ENCODE measurements at places on chromosomes 12 and 14.

DNA sequence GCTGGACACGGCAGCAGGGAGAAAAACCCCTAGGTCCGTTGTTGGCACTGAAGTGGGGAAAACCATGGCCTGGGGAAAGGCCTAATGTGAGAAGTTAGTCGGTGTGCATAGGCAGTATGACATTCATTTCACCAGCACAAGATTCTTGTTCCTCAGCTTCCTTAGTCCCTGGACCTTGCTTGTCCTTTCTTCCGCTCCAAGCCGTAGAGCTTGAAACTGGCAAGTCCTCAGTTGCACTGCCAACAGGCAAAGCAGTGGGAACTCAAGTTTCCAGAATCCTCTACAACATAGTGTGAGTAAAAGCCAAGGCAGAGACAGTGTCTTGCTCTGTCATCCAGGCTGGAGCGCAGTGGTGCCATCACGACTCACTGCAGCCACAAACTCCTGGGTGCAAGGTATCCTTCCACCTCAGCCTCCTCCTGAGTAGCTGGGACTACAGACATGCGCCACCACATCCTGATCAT, 138.5 kb upstream of the AMIGO2 start:
- DNase-seq = no peak

DNA sequence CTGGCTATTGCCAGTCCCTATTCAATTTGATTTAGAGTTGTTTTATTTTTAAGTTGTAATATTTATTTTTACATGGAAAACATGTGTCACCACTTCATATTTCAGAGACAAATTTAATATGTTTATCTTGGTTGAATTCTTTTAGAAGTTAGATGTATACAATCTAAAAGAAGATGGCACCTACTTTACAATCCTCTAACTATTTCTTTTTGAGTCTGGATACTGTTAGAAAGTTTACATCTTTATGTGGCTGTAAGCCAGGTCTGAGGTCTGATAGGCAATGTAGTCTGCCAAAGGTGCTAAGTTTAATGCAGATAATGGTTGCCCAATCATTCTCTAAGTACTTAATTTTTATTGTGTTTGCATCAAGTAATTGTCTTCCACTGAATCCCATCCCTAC, 7.2 kb upstream of the LMO3 start:
- no peak for DNase-seq

DNA sequence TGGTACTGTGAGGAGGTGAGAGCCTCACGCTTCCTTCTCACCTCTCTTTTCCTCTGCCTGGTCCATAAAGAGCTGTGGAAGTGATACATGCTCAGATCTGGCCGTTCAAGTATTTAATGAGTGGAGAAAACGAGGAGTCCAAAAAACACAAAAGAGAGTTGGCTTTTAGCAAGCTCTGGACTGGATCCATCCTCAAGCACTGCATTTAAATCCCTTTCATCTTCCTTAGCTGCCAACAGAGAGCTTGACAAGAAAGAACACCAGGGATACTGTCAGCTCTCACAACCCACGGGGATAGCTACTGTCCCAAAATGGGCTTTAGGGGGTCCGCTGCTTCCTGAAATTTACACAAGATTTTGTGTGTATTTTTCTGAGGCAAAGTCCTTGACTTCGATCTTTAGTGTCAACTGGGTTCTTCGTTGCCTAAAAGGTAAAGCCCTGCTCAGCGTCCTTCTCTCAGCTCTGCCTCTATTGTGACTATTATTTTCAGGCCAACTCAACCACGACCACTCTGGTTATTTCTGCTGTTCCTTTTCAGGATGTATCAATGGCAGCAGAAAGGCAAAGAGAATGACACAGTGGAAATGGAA, 120.9 kb downstream of the TMTC1 start:
- no peak for DNase-seq

- no peak for DNase-seq
Measured at GRCh38 chr12:53564278-53564677, 57.0 kb upstream of the NPFF start.

- no peak for DNase-seq
Measured at GRCh38 chr14:99660794-99661193, 15.9 kb downstream of the HHIPL1 start.
